ENCODE measurements at places on chromosomes 6 and 20.

- no peaks in the 10 kb centered on the region for H3K27me3 ChIP-seq
- no peak for DNase-seq
- H3K4me3 ChIP-seq, result no peak overlapping the region
- no peak overlapping the region for H3K27ac ChIP-seq
Observed at GRCh38 chr6:105805501-105806023, 280.6 kb upstream of the PRDM1 start.

DNA sequence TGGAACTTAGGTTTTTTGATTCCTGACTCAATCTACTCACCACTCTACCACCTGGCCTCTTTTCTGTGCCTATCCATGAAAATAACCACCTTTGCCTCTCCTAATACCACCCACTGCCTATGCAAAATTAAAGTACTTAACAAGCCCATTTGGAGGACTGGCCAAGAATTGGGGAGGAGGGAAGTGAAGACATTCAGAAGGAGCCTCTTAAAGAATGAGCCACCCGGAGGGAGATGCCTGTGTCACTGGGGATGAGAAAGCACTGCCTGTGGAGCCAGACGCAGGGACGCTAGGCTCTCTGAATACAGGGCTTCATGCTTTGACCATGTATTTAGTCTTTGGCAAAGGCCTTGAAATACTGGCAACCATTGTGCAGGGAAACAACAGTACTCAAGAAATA, 40.0 kb upstream of the MRPS10 start:
- H3K4me3 ChIP-seq, result no peak overlapping the region
- DNase-seq, result no peak
- no peak overlapping the region for H3K27ac ChIP-seq

- H3K36me3 ChIP-seq, result no peaks in the 10 kb centered on the region
- no peak overlapping the region for H3K4me3 ChIP-seq
- DNase-seq, result peak; percentile 30
Observed at GRCh38 chr6:149901444-149902140, 3.7 kb upstream of the RAET1E start.

DNA sequence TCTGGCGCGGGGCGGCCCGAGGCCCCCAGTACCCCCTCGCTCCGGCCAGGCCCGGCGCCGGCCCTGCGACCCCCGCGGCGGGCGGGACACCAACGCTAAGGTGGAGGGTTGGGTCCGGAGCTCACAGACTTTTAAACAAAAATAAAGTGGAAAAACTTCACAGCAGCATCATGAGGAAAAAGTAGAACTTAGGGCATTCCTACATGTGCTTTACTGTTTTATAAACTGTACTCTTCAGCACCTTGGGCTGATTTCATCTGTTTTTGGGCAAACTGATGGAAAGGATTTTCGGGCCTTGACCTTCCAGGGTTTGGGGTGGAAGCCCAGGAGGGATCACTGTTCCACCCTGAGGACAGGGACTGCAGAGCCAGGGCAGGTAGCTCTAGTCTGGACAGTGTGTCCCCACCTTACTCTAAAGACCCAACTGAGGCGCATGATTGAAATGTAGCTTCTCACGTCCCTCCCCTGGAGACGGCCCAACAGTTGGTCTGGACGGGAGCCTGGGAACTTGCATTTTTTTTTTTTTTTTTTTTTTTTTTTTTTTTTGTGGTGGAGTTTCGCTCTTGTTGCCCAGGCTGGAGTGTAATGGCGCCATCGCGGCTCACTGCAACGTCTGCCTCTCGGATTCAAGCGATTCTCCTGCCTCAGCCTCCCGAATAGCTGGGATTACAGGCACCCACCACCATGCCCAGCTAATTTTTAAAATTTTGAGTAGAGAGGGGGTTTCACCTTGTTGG, 740 bp downstream of the NELFCD start:
- H3K27ac ChIP-seq, result peak overlapping the region; percentile 85
- H3K4me1 ChIP-seq, result peaks cover 3% of the 10 kb centered on the region

GRCh38 chr6:95629551-95629950, 52.2 kb downstream of the MANEA start:
- H3K27ac ChIP-seq, result no peak overlapping the region
- H3K36me3 ChIP-seq, result no peaks in the 10 kb centered on the region
- no peaks in the 10 kb centered on the region for H3K27me3 ChIP-seq
- no peak for DNase-seq
- no peaks in the 10 kb centered on the region for H3K4me1 ChIP-seq

DNA sequence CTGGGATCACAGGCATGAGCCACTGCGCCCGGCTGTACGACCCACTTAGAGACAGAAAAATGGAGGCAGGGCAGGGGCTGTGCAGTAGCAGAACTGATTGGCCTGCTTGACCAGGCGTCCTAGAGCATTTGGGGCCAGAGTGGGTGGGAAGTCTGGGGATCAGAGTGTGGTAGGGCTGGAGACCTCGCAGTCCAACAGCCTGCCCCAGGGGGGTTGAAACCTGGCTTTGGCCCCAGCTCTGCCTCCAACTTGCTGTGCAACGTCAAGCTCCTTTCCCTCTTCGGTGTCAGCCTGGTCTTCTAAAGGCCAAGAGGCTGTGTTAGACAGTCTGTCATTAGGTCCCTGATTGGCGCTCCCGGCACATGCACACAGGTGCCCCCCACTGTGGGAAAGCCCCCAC, 15.3 kb upstream of the SPDEF start:
- H3K27me3 ChIP-seq, result no peaks in the 10 kb centered on the region
- no peak overlapping the region for H3K4me3 ChIP-seq
- H3K36me3 ChIP-seq, result no peaks in the 10 kb centered on the region
- H3K4me1 ChIP-seq, result no peaks in the 10 kb centered on the region
- no peak overlapping the region for H3K27ac ChIP-seq

- no peak overlapping the region for H3K27ac ChIP-seq
- no peak overlapping the region for H3K4me3 ChIP-seq
- H3K36me3 ChIP-seq, result peaks cover 7% of the 10 kb centered on the region
- H3K4me1 ChIP-seq, result no peaks in the 10 kb centered on the region
Observed at GRCh38 chr6:130900913-130901312, 73.7 kb downstream of the SMLR1 start.

- DNase-seq, result no peak
- H3K4me1 ChIP-seq, result no peaks in the 10 kb centered on the region
- H3K27ac ChIP-seq, result no peak overlapping the region
- no peaks in the 10 kb centered on the region for H3K36me3 ChIP-seq
Observed at GRCh38 chr6:112522587-112522986, 175.5 kb downstream of the RFPL4B start.

- H3K4me1 ChIP-seq, result no peaks in the 10 kb centered on the region
- H3K27ac ChIP-seq, result no peak overlapping the region
- no peaks in the 10 kb centered on the region for H3K36me3 ChIP-seq
Observed at GRCh38 chr6:101668496-101669030, 275.1 kb downstream of the GRIK2 start.

- H3K4me1 ChIP-seq, result no peaks in the 10 kb centered on the region
- H3K27me3 ChIP-seq, result no peaks in the 10 kb centered on the region
- no peak overlapping the region for H3K4me3 ChIP-seq
- DNase-seq, result no peak
- no peaks in the 10 kb centered on the region for H3K36me3 ChIP-seq
Observed at GRCh38 chr6:113758214-113758613, 98.9 kb upstream of the MARCKS start.

DNA sequence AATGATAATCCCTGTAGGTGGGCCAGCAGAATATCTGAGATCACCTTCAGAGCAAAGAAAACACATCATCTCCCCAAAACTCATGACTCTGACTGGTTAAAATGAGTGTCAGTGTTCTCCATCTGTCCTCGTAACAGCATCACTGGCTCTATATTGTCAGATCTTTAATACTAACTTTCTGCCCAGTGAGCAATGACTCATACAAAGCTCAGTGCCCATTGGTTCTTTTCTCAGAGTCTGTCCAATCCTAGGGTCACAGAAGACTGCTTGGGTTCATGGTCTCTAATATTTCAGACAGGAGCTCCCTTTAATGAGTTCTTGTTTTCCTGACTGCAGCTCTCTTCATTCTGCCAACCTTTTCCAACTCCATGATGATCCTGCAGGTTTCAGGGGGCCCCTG, 36.4 kb downstream of the HLA-DPB1 start:
- H3K4me1 ChIP-seq, result no peaks in the 10 kb centered on the region
- H3K36me3 ChIP-seq, result no peaks in the 10 kb centered on the region
- no peak overlapping the region for H3K27ac ChIP-seq
- no peak for DNase-seq
- no peak overlapping the region for H3K4me3 ChIP-seq
- H3K27me3 ChIP-seq, result no peaks in the 10 kb centered on the region

DNA sequence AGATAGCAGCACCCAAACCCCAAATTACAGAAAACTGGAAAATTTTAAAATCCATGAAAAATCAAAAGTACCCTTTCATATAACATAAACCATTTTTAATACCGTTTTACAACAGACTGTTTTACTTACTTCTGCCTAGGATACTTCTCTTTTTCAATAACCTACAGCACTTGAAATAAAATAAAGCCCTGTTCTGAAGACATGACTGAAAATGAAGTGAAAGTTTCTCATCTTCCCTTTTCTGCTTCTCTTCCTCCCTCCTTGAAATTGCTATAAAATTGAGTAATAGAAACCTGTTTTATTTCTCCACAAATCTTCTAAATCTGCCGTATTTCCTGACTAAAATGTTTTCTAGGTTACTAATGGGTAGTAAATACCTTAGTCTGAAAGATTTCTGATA, 20.3 kb downstream of the MMS22L start:
- H3K4me3 ChIP-seq, result no peak overlapping the region
- H3K27ac ChIP-seq, result no peak overlapping the region
- DNase-seq, result no peak
- H3K27me3 ChIP-seq, result no peaks in the 10 kb centered on the region
- peaks cover 24% of the 10 kb centered on the region for H3K36me3 ChIP-seq
- H3K4me1 ChIP-seq, result no peaks in the 10 kb centered on the region

DNA sequence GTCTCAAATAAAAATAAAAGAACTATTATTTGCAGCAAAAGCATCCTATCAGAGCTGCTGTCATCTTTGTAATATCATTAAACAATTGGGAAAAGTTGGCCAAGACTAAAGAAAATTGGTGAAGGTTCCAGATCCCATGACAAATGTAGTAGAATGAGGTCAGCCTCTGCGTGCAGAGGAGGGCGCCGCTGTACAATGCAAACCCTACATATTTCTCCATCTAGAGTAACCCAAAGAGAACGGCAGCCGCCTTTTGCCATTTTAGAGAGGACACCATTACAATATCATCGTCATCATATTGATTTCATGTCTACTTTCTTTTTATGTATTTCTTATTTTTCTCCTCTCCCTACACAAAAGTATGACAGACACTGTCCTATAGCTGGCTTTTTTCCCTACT, 59.5 kb downstream of the ZMYND8 start:
- H3K27ac ChIP-seq, result no peak overlapping the region
- H3K36me3 ChIP-seq, result peaks cover 46% of the 10 kb centered on the region
- H3K4me1 ChIP-seq, result no peaks in the 10 kb centered on the region
- no peak for DNase-seq
- no peaks in the 10 kb centered on the region for H3K27me3 ChIP-seq
- H3K4me3 ChIP-seq, result no peak overlapping the region

DNA sequence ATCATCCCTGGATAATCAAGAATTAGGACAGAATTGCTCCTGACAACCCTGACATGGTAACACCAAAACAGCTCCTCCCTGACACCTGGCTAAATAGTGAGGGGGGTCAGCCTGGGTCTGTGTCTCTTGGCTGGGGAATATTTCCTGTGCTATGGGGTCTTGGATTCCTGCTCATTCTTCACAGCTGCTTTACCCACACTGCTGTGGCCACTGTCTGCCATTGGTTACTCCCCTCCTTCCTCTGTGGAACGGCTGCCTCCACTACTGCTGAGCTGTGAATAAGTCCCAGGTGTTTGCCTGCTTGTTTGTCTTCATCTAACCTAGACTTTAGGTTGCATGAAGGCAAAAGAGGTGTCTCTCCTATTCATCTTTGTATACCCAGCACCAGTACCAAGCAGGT, 33.9 kb upstream of the TXLNB start:
- no peaks in the 10 kb centered on the region for H3K4me1 ChIP-seq
- H3K27ac ChIP-seq, result no peak overlapping the region
- DNase-seq, result no peak

DNA sequence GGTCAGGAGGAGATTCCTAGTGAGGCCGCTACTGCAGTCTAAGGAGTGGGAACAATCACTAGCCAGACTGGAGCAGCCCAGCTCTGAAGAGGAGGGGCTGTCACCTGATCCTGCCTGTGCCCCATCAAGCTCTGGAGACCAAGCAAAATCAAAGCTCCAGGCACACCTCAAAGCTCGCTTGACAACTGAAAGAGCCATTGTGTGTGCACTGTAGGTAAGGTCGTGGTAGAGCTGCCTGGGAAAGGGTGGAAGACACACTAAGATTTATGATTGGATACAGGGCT, 58.2 kb downstream of the CSE1L start:
- H3K36me3 ChIP-seq, result peaks cover 52% of the 10 kb centered on the region
- H3K4me3 ChIP-seq, result no peak overlapping the region
- no peak overlapping the region for H3K27ac ChIP-seq
- DNase-seq, result no peak

DNA sequence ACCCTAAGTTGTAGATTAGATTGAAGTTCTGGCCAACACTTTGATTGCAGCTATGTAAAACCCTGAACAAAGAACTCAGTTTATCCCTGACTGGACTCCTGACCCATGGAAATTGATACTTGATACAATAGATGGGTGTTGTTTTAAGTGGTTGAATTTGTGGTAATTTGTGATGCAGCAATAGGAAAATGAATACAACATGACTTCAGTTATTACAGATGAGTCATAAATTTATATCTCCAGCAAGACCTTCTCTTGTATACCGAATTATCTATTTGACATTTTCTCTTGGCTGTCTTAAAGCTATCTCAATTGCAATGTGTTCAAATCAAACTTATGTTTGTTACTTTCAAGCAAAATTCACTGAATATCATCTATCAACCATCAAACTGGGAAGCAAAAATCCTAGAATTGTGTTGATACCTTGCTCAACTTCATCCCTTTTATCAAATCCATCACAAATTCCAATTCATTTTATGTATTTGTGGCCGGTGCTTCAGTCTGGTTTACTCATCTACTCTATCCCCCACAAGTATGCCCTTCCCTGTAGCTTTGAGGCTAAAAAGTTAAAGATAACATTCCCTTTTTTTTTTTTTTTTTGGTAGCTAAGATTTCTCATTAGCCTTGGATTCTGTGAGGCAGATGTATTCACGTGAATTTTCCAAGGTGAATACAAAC, 129.4 kb upstream of the CENPW start:
- no peak overlapping the region for H3K4me3 ChIP-seq
- DNase-seq, result no peak
- H3K27me3 ChIP-seq, result no peaks in the 10 kb centered on the region

- H3K4me1 ChIP-seq, result no peaks in the 10 kb centered on the region
- no peak overlapping the region for H3K4me3 ChIP-seq
- no peaks in the 10 kb centered on the region for H3K27me3 ChIP-seq
- no peak overlapping the region for H3K27ac ChIP-seq
Observed at GRCh38 chr6:143937668-143937970, 70.4 kb downstream of the PLAGL1 start.
